Fibroblast of the aortic adventitia (primary cell): ENCODE measurements at places on chromosomes 12 and 14.

DNA sequence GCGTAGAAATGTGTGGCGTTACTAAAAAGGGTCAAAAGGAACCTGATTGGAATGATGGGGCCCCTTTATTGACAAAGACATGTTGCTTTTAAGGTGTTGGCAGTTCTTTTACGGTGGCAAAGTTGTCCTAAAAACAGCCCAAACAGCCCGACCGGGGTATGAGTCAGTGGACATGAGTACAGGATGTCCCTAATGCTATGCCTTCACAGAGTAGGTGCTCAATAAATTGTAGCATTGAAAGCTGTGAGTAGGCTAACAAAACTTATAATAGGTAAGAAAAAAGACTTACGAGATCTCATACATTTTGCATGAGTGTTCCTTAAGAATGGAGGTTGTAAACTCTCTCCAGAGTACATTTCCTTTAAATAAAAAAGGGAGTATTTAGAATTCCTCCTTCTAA is 2.6 kb downstream of the ELK3 start:
- no peak for DNase-seq

GRCh38 chr12:76311796-76312195 is 36.4 kb downstream of the BBS10 start:
- peak; percentile 24 for DNase-seq

DNA sequence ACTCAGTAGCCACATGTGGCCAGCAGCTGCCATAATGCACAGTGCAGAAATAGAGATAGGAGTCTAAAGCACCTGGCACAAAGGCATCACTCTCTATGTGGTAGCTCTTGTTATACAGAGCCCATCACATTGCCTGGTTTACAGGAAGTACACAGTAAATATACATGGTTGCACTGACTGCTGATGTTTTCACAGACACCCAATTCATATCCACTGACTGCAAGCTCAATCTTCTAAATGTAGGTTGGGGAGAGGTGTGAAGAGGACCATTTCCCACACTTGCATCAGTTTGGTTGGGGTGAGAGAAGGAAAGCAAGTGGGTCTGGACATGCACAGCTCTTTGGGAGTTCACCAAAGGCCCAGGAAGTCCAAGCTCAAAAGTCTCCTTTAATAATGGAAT is 172.8 kb downstream of the DPF3 start:
- no peak for DNase-seq

- DNase-seq: peak; percentile 91
Measured at GRCh38 chr14:23160924-23161522, 22.4 kb downstream of the SLC7A8 start.

DNA sequence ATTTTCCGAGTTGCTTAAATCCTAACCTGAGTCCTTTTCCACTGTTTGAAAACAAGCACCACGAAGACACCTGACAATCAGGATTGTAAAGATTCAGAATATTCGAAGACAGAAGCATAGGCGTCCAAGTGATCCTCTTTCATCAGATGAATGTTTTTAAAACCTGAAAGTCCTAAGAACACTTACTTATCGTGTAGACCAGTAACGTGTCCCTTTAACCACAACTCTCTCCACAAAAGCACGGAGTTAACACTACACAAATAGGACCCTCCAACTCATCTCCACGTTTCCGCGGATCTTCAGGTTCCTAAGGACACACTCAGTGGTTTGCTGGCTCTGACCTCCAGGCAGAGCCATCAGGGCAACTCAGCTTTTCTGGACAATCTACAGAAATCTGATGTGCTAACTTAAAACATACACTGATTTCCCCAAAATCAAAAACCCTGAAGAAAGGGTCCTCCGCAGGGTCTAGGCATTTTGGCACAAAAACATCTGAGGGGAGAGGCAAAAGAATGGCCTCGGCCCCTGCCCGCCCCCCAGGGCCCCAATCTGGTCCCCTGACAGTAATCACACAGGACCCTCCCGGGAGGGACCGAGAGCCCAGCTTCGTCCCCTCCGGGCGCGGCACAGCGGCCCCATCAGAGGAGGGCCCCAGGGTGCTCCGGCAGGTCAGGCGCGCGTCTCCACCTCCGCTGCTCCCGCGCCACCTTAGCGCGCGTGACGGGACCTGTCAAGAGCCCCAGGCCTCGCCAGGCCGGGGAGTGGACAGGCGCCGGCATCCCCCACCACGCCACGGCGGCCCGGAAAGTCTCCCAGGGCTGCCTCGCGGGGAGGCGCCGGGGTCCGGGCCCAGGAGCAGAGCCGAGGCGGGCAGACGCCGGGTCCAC is 925 bp downstream of the DICER1 start:
- peak; percentile 34 for DNase-seq
